ENCODE measurements at places on chromosomes 4 and X.

DNA sequence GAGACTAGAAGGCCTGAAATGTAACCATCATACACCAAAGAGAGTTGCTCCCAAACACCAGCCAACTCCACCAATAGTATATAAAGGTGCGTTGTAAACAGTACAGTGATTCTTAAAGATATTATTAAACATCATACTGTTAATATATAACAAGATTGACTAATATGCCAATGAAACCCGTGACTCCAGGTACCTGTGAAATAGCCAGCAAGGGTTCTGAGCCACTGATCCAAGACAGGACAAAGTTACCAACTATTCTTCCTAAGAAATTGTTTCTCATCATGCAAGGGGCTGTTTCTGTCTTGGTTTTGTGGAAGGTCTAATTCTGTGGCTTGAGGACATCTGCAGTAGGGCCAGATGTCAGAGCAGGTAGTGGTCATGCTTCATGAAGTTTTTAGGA is 47.2 kb downstream of the FHL1 start:
- no peak for DNase-seq

DNA sequence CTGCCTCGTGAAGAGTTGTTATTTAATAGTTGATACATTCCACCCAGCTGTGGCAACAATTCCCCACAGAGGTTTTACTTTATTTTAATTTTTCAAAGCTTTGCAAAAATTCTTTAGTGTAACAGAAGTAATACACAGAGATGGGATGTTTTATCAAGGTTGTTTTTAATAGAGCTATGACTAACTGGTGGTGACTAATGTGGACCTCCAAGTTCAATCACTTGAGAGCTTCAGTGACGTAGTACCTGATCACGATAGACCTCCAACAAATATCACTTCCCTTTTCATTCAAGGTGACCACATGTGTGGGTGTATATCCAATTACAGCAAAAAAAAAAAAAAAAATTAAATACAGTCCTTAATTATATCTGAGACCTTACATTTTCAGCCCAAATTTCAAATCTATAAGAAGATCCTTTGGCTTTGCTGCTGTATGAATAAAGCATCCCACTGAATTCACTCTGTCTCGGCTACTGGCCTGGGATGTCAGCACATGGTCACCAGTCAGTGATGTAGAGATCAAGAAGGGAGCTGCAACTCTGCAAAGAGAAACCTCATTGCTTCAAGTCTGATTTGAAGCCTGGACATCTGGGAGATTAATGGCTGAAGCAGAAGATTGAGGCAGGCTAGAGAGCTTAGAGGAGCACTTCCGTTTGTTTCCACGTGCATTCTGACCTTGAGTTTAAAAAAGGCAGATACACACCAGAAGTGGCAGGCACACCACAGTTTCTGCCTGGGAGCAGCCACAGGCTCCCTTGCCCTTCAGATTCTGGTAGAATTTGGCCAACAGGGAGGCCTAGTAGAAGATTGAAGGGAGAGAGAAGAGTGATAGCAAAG is 345.9 kb upstream of the NOCT start:
- DNase-seq = peak; percentile 73

- DNase-seq = peak; percentile 94
Observed at GRCh38 chr4:15336410-15337167, 91.2 kb upstream of the C1QTNF7 start.

DNA sequence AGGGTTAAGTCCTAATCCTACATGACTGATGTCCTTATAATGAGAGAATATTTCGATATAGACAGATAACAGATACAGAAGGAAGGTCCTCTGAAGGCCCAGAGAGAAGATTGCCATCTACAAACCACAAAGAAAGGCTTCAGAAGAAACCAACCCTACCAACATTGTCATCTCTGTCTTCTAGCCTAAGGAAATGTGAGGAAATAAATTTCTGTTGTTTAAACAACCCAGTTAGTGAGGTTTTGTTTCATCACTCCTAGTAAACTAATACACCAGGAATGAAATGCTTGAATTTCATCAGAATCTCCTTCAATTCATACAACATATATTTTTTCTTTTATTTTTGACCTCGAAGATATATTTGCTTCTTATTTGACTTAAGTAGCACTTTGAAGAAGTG is 1527.8 kb downstream of the STIM2 start:
- no peak for DNase-seq

GRCh38 chr4:36137336-36137735 is 107.0 kb downstream of the ARAP2 start:
- no peak for DNase-seq

GRCh38 chrX:133868250-133868649 is 117.1 kb downstream of the GPC3 start:
- DNase-seq = no peak

- DNase-seq = no peak
Observed at GRCh38 chr4:44720371-44720770, 6.0 kb downstream of the GNPDA2 start.

- no peak for DNase-seq
Observed at GRCh38 chr4:72665171-72665968, 96.3 kb upstream of the ADAMTS3 start.

DNA sequence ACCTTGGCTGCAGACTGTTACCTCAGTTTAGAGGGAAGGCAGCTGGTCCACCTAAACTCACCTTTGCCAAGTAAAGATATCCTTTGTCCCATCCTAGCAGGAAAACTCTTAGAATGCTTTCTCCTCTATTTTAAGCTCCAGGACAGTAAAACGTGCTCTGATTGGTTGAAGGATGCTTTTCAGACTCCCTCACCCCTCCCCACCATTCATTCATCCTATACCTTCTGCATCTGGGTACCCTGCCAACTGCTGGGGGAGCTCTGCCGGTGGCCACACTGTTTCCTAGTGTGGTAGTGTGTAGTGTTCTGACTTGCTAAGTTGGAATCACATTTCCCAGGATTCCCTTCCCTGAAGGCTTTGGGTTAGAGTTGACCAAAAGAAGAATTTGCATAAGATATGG is 20.3 kb upstream of the POLA1 start:
- DNase-seq = no peak

- no peak for DNase-seq
Observed at GRCh38 chr4:159267869-159268285, 165.0 kb downstream of the RAPGEF2 start.

DNA sequence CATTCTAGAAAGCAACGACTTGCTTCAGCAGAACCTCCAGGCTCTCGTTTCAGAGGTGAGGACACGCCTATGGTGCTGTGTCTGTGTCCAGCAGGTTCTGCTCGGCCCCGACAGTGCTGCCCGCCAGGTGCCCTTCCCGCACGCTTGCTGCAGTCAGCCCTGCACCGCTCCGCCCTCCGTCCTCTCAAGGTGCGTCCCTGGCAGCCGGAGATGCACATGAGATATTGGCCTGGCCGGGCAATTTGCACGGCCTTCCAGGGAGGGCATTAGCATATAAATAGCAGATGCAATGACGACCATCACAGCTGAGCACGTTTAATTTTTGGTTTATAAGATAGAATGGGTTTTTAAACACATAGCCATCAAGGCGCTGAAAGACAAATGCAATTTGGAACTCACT is 14.4 kb downstream of the UVSSA start:
- DNase-seq = no peak

GRCh38 chr4:120971884-120972283 is 49.4 kb upstream of the PRDM5 start:
- no peak for DNase-seq

DNA sequence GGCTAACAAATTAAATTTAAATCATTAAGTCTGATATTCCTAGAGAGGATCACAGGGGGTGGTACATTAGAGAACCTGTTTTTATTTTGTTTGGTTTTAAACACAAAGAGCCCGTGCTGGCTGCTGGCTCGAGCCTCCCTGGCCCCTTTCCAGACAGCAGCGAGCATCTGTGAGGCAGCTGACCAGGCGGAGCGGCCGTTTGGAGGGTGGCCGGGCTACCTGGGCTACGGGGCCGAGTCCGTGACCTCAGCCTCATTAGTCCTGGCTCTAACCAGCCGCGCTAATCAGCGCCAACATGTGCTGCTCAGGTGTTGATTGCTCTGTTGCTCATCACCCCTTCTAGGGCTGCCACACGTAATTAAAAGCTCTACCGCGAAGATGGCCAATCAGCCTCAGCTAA is 35.3 kb downstream of the DCTD start:
- no peak for DNase-seq

- peak; percentile 78 for DNase-seq
Observed at GRCh38 chr4:84920617-84921016, 45.9 kb downstream of the WDFY3 start.

DNA sequence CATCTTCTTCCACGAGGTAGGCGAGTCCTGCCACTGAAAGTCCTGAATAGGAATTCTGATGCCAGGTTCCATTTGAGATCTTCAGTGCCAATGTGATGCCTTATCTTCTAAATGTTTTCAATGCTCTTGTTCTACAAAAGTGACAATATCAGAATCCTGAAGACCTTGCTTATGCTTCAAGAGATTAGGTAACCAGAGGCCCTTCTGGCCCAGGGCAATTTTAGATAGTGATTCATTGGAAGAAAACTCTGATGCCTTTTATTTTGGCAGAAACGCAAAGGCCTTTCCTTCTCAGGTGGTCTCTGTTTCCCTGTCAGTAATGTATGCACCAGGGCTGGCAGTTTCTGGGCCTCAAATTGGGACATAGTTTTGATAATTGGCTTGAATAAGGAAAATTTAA is 144.8 kb downstream of the CEP135 start:
- no peak for DNase-seq

DNA sequence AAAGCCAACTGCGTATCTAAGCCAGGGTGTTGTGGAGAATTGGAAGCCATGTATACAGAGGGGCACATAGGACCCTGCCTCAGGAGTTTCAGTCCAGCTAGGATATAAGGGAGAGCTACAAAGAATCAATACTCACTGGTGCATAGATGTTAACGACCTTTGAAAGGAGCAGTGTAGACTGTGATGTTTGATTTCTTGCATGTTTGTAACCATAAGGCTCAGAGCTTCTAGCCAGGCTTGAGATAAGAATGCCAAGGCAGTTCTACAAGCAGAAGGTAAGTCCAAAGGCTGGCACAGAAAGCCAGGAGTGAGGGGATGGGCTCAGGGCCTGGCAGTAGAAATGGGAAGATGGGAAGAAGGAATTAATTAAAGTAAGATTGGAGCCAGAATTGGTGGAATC is 75.7 kb downstream of the CC2D2A start:
- DNase-seq = no peak

DNA sequence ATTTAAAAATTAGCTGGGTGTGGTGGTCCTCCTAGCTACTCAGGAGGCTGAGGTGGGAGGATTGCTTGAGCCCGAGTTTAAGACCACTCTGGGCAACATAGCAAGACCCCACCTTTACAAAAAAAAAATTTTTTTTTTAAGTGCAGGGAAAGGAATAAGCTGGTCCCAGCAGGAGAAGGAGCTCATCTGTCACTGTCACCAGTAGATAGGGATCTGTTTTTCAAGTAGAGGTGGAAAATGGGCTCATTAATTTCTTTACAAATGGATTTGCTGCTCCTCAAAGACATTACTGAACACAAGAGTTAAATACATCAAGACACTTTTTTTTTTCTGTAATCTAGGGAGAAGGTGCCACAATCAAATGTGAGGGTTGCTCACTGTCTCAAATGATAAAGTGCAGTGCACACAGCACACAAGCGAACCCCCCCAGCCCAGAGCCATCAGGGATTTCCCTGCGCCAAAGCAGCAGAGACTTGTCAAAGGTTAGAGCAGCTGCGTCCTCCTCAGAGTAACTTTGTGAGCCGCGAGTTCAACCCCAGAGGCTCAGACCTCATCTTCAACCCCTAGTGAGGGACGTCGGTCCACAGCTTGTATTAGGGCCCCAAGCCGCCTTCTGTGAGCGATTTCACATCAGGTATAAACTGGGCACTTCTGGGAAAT is 14.3 kb upstream of the MTNR1A start:
- DNase-seq = no peak

- no peak for DNase-seq
Observed at GRCh38 chr4:83114576-83114975, at the start of gene PLAC8. Gene PLAC8 (minus strand): TSS chr4:83114729. CDS start chr4:83107921, 6,808 bp downstream.

DNA sequence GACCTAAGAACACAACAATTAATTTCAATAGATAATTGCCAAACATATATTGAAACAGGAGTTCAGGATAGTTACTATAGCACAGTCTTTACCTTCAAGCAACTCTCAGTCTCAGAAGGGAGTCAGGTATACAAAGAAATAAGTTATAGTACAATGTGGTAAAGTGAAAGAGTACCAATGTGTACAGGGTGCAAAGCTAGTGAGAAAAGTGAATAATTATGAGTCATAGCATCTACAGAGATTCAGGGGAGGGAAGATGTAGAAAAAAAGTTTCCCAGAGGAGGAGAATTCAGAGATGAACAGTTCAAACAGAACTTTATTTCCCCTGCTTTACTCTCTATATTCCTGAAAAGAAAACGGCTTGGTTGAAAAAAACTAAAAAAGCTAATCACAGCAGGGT is 22.7 kb upstream of the DKK2 start:
- peak; percentile 14 for DNase-seq

- no peak for DNase-seq
Observed at GRCh38 chr4:24582235-24582832, 2.0 kb downstream of the DHX15 start.

- DNase-seq = peak; percentile 21
Observed at GRCh38 chr4:183722731-183723560, 63.9 kb downstream of the TRAPPC11 start.

GRCh38 chr4:82954212-82954611 is 53.7 kb downstream of the THAP9 start:
- peak; percentile 23 for DNase-seq

DNA sequence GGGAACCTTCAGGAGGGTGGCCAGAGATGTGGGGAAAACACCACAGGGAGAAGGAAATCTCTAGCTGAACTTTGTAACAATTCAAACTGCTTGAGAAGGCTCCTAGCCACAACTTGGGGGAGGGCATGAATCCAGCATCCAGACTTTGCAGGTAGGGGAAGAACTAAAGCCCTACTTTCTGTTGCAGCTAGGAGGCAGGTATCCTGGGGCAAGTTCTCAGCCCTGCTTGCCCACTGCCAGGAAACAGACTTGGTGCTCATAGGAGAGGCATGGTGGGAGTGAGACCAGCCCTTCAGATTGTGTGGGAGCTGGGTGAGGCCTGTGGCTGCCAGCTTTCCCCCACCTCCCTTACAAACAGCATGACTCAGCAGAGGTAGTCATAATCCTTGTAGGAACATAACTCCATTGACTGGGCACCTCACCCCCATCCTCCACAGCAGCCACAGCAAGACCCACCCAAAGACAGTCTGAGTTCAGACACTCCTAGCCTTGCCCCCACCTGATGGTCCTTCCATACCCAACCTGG is 209.5 kb upstream of the CPEB2 start:
- DNase-seq = no peak

GRCh38 chr4:6456450-6456849 is 16.0 kb downstream of the PPP2R2C start:
- no peak for DNase-seq

Data from fibroblast of skin of abdomen (primary cell).